ENCODE measurements at places on chromosomes 3 and 15. TPM values are rescaled to one million over a fixed set of nuclear protein-coding genes. Genes with fewer than 3 reads are reported as not detected.
A peak's percentile ranks its signal among the peaks of the same experiment; 100 is the strongest.

COPS2 gene
- 54.8 TPM for total RNA-seq

CIDEC gene
- not detected for total RNA-seq

- DNase-seq = no peak
Observed at GRCh38 chr3:131735116-131735515, 232.3 kb upstream of the MRPL3 start.

DNA sequence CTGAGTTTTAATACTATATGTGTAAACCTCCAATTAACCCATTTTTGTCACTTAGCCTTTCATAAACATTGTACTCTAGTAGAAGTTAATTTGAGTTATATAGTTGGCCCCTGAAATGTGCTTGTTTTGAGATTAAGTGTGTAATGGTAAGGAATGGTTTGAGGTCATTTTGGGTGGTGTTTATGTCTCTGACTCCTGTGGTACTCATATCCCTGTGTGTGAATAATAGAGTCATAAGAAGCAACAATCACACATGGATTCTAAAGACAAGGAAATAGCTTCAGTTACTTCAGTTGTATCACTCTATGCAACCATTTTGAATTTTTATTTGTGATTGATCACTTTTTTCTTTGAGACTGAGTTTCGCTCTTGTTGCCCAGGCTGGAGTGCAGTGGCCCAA lies 408.5 kb downstream of the MFSD1 start:
- no peak for DNase-seq

GRCh38 chr3:47298439-47298838 lies 15.7 kb downstream of the KLHL18 start:
- DNase-seq = no peak

GAP43 gene
- not detected for total RNA-seq

- DNase-seq = no peak
Observed at GRCh38 chr3:62723914-62724217, 151.3 kb downstream of the CADPS start.

- peak; percentile 78 for DNase-seq
Observed at GRCh38 chr15:65583701-65584100, 27.2 kb downstream of the INTS14 start.

- DNase-seq = no peak
Observed at GRCh38 chr3:129745253-129745652, 138.8 kb upstream of the PLXND1 start.

DNA sequence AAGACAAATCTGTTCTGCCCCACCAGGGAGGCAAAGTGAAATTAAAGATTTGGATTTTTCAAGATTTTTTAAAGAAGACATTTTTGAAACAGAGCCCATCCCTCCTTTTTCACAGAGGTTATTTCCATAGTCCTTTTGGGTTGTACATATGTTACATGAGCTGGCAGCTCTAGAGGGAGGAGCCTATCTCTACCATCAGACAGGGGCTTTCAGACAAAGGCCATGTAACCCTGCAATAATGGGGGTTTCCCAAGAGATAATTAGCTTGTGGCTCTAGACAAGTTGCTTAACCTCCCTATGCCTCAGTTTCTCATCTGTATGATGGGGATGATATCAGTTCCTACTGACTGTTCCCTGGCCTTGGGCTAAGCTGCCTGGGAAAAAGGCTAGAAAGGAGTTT lies 8.0 kb upstream of the TBC1D21 start:
- no peak for DNase-seq

GRCh38 chr3:46239301-46239938 lies 2.8 kb upstream of the CCR3 start:
- DNase-seq = no peak

DNA sequence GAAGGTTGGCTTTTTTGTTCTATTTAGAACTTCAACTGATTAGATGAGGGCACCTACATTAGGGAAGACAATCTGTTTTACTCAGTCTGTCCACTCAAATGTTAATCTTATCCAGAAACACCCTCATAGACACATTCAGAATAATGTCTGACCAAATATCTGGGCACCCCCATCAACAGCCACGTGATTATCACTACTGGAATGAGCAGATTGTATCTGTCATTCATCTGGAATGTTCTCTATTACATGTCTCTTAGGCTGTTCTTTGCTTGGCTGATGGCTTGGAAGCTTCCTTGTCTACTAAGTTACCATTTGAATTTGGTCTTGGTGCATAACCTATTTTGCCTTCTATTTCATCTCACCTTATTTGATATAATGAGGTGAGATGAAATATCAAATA lies 15.7 kb upstream of the LRRC58 start:
- DNase-seq = no peak

ACTRT3 gene
- total RNA-seq = 0.20 TPM

TM4SF1 gene
- not detected for total RNA-seq

GRCh38 chr15:88465633-88466224 lies 1.5 kb downstream of the MRPL46 start:
- DNase-seq = no peak

- peak; percentile 84 for DNase-seq
Observed at GRCh38 chr15:59689626-59690236, 611 bp upstream of the BNIP2 start.

DNA sequence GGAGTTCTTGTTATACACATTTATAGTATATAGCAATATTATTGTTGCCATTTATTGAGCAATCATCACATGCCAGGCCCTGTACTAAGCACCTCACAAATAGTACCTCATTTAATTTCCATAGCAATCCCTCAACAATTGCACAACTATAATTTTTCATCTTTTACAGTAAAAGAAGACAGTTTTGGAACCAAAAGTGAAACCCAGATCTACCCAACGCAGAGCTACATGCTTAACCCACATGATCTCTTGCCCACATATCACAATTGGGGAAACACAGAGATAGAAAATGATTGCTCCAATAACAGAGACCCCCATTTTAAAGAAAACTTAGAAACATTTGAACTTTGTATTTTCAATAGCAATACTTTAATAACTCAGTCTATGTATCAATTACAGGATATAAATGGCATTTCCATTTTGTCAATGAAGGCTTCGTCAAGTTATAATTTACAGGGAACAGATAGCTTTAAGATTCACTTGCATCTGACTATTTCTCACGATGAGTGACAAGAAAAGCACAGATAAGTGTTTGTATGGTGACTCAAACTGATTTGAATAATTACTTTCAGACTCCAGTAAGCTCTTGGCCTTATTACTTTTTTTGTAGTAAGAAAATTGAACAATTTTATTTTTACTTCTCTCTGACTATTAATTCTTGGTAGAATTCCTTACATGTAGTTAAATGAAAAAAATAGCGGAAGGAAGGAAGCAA lies 38.7 kb upstream of the CCDC50 start:
- DNase-seq = no peak

TMIE gene
- total RNA-seq = 1.6 TPM

GRCh38 chr3:128598884-128599664 lies 51.5 kb downstream of the RPN1 start:
- DNase-seq = no peak
